ENCODE measurements at places on chromosomes 12 and 14.

DNA sequence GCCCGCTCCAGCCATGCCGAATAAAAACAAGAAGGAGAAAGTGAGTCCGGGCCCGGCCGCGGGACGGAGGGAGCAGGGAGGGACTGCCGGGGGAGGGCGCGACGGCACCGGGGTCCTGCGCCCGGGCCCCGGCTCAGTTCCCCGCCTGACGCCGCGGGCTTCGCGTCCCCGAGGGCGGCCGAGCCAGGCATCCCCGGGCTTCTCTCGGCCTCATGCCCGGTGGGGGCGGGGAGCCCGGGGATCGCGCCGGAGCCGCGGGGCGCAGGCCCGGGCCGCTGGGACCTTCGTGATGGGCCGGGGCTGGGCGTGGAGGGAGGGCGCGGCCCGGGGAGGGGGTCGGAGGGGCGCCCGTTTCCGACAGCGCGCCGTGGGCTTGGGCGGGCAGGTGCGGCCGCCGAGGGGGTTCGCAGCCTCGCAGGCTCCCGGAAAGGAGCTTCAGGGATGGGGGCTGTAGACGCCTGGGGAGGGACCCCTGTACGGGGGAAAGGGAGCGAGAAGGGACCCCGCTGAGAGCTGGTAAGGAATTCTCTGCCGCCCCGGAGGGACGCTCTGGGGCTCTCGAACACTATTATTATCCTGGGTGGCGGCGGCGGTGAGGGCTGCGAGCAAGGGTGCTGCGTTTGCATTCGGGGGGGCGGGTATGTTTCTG lies 496 bp downstream of the PPP2R5C start:
- peak; percentile 47 for DNase-seq

DNA sequence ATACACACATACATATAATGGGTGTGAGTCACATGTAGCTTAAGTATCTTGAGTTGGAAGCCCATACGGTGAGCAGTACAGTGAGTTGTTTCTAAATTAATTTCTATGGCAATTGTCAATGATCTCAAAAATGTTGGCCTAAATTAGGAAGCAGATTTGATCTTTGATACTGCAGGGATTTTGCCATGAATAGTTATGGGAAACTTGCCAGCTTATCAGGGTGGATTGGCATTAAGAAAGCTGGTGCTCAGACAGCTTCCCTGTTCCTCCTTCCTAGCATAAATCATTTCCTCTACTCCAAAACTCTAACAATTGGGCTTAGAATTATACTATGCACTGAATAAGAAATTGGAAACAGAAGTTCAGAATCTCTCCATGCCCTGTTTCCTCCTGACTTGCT lies 150.9 kb upstream of the FRMD6 start:
- DNase-seq = no peak

GRCh38 chr14:64844272-64844671 lies 35.4 kb downstream of the SPTB start:
- DNase-seq = no peak

DNA sequence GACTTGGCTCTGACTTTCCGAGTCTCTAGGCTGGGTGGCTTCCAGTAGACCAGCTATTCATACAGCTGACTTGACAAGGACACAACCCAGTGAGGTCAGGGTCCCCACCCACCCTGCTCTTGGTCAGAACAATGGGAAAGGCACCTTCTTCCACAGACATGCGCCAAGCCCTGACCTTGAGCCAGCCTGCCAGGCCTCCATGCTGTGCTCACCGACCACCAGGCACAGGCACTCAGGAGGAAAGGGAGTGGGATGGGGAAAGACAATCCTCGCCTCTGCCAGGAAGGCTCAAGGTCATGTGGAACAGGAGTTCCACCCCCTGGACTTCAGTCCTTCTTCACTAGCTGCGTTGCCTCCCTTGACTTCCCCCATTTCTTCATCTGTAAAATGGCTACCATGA lies 31.4 kb downstream of the GALNT16 start:
- DNase-seq = no peak

GRCh38 chr12:11771895-11772502 lies 122.5 kb downstream of the ETV6 start:
- DNase-seq = no peak

DNA sequence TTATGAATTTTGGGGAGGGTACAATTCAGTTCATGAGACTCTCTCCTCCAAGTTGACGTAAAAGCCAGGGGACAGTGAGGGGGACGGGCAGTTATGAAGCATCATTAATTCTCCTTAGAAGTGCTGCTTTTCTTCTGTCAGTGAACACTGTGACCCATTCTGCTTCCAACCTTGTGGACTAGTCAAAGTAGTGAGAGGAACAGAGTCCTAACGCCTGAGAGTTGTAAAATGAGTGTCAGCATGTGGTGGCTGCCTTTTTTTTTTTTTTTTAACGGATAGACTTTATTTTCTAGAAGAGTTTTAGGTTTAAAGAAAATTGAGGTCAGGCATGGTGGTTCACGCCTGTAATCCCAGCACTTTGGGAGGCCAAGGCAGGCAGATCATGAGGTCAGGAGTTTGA lies 15.5 kb downstream of the RESF1 start:
- DNase-seq = no peak
